ENCODE measurements at places on chromosomes 2 and 18.

DNA sequence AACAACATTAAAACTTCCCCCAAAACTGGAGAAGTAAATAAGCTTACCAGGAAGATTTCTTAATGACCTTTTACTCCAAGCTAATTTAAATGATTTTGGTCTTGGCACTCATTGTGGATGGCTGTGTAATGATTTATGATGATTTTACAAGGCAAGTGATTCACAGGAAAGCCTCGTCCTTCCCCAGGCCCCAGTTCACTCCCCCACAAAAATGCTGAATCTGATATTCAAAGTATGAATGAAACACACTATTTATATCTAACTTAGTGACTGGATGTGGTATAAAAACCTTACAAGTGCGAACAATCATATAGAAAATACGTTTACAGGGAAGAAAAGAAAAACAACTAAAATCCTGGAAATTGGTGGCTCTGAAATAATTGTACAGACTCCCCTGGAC, 49.8 kb downstream of the ZNF516 start:
- no peak for DNase-seq

DNA sequence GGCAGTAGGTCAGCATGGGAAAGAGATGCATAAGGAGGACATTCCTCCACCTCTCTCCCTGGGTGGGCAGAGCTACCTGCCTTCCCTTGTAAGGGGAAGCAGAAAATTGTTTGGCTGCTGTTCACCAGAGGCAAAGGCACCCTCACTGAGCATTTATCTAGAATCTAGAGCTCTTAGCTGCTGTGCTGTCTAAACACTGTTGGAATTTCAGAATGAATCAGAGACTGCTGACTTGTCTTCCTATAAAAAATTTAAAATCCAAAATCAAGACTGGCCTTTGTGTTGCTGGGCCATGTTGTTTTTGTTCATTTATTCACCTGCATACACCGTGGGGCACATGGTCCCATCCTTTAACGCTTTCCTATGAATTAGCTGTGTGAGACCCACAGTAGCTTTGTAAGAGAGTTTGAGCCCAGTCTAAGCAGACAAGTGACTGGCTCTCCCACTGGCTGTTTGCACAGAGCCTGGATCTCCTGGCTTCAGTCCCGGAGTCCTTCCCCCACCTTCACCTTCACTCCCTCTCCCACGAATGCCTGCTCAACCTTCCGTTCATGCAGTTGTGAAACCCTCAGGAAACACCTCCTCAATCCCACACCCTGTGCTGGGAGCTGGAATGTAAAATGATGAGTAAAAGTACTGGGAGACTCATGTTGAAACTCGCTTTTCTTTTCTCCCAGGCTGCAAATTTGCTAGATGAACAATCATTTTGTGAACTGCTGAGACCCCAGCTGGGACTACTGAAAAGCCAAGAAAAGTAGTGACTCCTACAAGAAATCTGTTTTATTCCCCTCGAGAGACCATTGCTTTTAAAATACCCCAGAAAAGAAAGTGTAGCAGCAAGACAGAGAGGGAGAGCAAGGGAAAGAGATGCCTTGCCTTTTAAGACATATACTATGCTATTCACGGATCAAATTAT, 76.2 kb downstream of the FAM168B start:
- peak; percentile 49 for DNase-seq

- no peak for DNase-seq
These were observed 19.8 kb upstream of the SMAD4 start for GRCh38 chr18:51010218-51010617.

DNA sequence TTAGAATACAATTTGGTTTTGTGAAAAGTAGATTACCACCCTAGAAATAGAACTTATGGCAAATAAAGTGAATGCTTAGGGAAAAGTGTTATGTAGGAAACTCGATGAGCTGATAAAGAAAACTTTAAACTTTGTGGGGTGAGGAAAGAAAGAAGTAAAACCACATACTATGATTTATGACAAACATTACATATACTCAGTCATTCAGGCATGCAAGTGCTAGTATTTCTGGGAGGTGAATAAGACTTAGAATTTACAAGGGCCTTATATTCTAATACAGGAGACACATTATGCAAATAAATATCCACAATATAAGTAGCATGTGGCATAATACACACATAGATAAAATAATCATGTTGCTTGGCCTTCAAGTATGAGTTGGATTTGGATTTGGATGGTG, 618.1 kb downstream of the XIRP2 start:
- no peak for DNase-seq

DNA sequence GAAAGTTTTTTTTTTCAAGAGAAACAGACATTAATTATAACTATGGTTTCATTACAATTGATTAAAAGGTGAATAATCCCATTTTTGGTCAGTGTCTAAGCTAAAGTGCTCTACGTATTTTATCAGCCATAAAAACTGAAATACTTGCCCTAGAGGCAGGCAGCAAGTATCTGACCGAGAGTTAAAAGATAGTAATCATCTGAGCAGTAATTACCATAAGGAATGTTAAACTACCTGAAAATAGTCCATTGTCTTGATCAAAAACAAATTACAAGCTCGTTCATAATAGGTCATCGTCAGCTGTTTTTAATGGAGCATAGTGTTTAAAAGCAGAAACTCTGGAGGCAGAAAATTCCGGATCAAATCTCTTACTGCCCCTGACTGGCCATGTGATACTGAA, 105.7 kb upstream of the ZEB2 start:
- DNase-seq: no peak

GRCh38 chr2:141381946-141382345, 748.9 kb downstream of the LRP1B start:
- DNase-seq: no peak

DNA sequence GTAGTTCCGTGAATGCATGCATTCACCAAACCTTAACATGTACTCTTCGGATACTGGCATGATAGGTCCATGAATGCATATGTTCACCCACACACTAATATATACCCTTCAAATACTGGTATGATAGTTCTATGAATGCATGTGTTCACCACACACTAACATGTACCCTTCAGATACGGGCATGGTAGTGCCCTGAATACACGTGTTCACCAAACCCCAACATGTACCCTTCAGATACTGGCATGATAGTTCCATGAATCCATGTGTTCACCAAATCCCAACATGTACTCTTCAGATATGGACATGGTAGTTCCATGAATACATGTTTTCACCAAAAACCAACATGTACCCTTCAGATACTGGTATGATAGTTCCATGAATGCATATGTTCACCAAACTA, 48.5 kb upstream of the ALKAL2 start:
- no peak for DNase-seq

GRCh38 chr2:48176876-48177275, 270.6 kb upstream of the FBXO11 start:
- no peak for DNase-seq

DNA sequence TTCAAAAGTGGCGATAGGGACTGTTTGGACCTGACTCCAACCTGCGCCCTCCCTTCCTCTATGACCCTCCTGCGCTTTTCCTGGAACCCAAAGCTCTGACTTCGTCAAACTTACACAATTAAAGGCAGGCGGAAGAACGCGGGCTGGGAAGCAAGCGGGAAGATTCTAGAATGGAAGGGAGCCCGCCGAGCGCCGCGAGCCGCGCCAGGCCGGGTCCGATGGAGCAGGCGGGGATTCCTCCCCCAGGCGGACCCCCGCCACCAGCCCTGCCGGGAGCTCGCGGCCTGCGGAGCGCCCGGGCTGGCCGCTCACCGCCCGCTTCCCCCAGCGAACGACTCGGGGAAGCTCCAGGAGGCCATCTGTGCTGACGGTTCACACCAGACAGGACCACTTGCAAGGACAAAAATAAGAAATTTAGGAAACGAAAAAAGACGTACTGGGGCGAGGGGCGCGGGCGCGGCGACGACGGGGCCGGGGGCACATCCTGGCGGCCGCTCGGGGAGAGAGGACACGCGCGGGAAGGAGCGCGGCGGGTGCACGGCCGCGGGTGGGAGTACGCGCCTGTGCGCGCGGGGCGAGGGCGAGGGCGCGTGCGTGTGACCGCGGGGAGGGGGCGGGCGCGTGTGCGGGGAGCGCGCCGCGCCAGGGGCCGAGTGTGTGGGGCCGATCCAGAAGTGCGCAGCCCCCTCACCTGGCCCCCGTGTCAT, 1.1 kb upstream of the SALL3 start:
- DNase-seq: no peak

DNA sequence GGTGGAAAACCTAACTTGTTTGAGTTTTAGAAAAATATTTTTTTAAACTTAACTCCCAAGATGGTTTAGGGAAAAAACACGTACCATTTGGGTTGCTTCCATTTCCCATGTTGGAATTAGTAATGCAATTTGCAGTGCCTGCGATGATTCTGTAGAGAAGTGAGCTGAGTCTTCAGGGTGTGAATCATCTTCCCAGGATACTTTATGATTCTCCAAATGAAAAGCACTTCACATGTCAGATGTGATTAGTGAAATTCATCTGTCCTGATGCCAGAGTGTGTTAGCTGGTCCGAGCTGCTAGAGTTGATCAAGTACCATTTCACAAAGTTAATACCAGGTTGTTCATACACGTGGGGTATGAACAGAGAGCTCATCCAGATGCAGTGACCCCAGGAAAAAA, 59.1 kb downstream of the ACOXL start:
- no peak for DNase-seq

GRCh38 chr18:74197705-74198341, 49.5 kb downstream of the TIMM21 start:
- no peak for DNase-seq

DNA sequence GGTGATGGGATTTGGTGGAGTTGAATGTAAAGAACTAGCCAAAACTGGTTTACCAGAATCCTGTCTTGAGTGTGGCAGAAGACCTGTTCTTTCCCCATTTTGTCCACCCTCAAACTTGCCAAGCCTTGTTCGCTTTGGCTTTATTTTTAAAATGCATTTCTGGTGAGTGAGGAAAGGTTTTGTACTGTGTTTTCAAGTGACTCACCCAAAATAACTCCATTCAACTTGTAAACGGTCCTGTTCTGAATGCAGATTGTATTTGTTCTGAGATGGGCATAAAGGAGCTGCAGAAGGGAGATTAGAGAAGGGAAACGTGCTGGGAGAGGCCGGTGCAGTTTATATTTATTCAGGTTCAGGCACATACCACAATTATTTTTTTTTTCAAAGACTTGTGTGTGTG, 5.3 kb upstream of the ITPRID2 start:
- DNase-seq: no peak

DNA sequence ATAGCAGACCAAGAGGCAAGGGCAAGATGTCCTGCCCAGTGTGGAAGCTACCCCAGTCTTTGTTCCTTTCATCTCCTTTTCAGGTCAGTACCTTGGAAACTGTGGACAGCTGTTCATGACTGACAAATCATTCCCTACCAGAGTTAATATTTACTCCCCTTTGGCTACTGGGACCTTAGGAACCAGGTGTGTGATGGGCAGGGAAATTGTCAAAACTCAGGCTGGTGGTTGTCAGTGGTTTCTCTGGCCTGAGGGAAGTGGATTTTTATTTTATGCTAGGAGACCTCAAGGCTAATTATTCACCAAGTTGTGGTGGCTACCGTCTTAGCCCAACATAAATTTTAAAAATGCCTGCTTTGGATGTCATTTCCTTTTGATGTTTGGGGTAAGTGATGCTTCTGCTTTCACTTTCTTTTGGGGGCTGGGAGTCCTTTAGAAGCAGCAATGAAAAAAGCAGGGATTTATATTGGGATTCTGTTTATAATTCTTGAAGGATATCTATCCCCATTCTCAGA, 119.3 kb downstream of the SETBP1 start:
- no peak for DNase-seq

DNA sequence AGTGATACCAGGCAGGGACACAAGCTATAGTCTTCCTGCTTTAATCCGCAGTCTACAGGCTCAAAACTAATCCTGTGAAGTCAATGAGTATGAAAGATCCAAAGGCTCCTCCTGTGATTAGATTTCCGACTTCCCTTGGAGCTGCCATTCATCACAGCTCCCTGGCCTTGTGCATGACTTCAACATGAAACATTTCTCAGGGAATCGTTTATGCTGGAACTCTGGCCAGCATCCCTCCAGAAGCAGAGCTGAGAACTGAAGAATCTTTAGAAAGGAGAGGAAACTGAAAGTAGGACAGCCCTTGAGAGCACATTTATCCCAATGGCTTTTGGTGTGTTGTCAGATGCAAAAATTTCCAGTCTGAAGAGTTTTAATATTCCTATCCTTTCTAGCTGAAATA, 84.3 kb upstream of the SESTD1 start:
- DNase-seq: no peak

DNA sequence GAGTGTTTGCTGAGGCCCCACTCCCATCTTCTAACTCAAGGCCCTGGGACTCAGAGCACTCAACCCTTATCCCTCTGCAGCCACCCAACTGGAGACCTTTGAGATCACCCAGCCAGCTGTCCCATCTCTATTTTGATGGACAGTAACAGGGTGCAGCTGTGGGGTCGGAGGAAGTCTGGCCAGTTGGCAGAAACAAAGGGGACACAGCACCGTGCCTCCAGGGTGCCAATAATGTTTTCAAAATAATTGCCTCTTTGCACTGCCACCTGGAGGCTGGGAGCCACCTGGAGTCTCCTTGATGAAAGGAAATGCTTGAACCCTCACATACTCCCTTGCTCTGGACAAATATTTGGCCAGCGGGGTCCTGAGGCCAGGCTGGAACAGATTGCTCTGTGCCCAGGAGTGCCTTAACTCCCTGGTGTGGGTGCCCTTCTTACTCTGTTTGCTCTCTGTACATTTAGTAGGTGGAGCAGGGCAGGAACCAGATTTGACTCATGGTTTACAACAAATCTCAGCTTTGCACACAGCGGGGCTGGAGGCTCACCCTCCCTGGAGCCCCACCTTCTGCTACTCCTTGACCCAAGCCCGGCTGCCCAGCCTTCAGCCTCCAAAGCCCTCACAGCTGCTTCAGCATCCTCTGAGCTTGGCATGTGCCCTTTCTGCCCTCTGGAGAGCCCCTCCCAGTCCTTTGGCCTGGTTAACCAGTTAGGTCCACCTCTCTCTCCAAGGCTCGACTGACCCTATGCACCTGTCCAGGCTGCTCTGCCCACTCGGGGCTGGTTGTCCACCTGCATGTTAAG, 17.2 kb downstream of the MAL start:
- no peak for DNase-seq

GRCh38 chr2:69017835-69018234, 4.9 kb downstream of the ANTXR1 start:
- DNase-seq: no peak

DNA sequence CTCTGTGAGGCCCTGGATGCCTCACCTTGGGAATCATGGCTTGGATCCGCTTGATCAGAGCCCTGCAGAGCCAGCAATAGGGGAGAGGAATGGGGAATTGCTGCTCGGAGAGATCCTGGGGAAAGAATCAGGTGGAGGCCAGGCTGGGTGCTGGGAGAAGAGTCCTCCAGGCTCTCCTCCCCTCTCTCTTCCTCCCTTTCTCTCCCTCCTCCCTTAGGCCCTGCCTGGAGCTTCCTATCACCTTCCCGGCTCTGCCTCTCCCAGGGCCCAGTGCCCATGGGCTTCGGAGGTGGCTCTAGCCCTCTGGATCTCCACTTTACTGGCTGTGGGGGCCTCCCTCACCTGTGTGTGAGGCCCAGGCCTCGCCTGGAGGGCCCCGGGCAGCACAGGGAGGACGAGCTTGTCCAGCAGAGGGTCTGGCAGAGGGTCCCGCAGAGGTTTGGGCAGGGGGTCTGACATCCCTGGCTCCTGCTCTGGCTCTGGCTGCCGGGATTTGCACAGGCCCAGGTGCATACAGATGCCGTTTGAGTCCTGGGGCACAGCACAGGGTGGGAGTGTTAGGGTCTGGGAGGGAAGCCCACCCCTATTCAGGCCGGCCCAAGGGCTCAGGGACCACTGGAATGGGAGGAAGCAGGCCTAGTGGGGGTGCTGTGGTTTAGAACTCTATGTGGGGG, 2.6 kb downstream of the SFTPB start:
- DNase-seq: no peak

All from hepatocyte (in vitro differentiated cells).